ENCODE measurements at places on chromosomes 2 and 18.

- DNase-seq, result no peak
Measured at GRCh38 chr2:40315683-40316082, 136.2 kb downstream of the SLC8A1 start.

GRCh38 chr18:13362607-13363006 is 144.0 kb downstream of the LDLRAD4 start:
- DNase-seq, result no peak

DNA sequence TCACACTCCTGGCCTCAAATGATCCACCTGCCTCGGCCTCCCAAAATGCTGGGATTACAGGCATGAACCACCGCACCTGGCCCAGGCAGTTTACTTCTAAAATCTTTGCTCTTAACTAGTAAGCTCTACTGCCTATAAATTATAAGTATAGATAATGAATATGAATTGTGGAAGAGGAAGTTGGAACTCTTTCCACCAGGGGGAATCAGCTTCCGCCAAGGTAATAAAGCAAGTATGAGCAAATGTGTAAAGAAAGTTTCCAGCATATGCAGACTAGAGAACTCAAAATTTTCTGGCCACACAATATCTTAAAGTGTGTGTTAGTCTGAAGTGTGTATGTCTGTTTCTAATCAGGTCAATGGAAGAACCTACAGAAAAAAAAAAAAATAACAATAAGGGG is 68.1 kb downstream of the RMDN2 start:
- no peak for DNase-seq

GRCh38 chr2:169709981-169710380 is 15.7 kb downstream of the PHOSPHO2 start:
- no peak for DNase-seq

- DNase-seq, result no peak
Measured at GRCh38 chr2:159179096-159179495, 107.4 kb downstream of the WDSUB1 start.

- DNase-seq, result no peak
Measured at GRCh38 chr2:103218516-103218915, 456.7 kb downstream of the TMEM182 start.

GRCh38 chr2:212831671-212832199 is 293.1 kb upstream of the ERBB4 start:
- DNase-seq, result no peak

DNA sequence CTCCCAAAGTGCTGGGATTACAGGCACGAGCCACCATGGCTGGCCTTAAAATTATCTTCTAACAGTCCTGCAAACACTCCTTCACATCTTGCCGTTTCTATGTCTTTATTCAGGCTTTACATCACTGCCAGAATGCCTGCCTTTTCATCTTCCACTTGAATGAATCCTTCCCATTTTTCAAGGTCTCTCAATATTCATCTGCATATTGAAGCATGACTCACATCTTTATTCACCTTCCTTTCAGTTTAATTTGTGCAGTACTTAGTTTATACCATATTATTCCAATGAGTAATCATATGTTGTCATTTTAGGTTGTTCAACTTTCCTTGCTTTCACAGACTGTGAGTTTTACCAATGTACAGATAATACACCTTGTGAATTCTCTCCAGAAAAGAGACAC is 510.1 kb upstream of the PIK3C3 start:
- no peak for DNase-seq

- DNase-seq, result no peak
Measured at GRCh38 chr2:205959521-205959920, 126.5 kb downstream of the INO80D start.

DNA sequence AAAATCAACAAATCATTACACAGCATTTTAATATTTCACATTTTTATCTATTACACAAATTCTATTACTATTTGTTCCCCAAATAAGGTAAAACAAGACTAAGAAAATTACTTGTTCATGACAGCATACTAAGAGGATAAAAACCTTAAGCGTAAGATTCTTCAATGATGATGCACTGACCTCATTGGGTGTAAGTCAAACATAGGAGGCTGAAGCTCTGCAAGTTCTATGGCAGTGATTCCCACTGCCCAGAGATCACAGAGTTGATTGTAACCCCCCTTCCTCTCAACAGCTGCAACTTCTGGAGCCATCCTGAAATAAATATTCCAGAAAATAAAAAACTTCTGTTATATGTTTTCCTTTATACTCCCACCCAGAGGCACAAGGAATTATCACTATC is 82.2 kb upstream of the CDKL4 start:
- DNase-seq, result no peak

GRCh38 chr18:44671914-44672313 is 8.8 kb upstream of the SETBP1 start:
- DNase-seq, result no peak

DNA sequence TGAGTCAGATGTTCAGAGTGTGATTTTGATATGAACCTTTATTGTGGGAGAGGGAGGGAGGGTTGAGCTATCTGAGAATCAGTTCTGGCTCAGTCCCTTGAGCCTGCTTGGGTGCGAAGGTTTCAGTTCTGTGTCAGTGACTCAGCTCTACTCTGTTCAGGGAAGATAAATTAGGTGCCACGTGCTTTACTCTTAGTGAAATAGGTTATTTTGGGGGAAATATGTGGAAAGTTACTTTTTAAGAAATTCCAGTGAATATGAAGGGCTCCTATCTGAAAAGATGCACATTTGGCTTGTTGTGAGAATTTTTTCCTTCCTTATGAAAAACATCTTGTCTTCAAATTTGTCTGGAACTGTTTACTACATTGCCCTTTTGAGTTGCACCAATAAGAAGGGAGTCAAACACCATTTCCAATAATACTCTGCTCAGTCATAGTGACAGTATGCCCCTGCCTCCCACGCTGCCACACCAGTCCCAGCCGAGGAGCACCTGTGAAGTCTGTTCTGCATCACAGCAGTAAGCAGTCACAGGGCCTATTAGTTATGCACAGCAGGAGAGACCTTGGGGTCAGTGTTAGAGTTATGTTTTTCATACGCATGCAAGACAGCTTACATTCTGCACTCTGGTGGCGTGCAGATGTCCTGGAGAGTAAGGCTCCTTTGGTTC is 32.8 kb upstream of the DNAH7 start:
- peak; percentile 4 for DNase-seq

- DNase-seq, result no peak
Measured at GRCh38 chr18:51300912-51301311, 103.4 kb upstream of the MEX3C start.

- no peak for DNase-seq
Measured at GRCh38 chr2:41736586-41736985, 311.2 kb upstream of the PKDCC start.

GRCh38 chr2:229955663-229956062 is 33.4 kb downstream of the FBXO36 start:
- DNase-seq, result no peak

DNA sequence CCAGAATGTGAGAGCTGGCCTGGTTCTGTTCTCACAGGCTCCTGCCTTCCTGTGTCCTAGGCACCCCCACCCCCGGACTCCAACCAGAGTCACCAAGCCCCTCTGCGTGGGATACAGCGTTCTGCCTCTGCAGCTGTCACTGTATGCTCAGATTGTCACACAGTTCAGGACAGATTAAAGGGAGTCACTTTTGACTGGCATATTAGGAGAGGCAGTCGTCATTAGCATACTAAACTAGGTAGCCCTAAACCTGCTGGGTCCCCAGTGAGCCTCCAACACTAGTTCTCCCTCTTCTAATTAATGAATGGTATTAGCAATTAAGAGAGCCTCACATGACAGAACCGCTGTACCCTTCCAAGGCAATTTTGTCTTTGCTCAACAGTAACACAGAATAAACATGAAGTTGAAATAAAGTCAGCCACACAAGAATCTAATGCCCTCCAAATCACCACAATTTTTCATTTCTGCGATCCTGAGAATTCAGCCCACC is 340.2 kb downstream of the CMPK2 start:
- DNase-seq, result no peak

DNA sequence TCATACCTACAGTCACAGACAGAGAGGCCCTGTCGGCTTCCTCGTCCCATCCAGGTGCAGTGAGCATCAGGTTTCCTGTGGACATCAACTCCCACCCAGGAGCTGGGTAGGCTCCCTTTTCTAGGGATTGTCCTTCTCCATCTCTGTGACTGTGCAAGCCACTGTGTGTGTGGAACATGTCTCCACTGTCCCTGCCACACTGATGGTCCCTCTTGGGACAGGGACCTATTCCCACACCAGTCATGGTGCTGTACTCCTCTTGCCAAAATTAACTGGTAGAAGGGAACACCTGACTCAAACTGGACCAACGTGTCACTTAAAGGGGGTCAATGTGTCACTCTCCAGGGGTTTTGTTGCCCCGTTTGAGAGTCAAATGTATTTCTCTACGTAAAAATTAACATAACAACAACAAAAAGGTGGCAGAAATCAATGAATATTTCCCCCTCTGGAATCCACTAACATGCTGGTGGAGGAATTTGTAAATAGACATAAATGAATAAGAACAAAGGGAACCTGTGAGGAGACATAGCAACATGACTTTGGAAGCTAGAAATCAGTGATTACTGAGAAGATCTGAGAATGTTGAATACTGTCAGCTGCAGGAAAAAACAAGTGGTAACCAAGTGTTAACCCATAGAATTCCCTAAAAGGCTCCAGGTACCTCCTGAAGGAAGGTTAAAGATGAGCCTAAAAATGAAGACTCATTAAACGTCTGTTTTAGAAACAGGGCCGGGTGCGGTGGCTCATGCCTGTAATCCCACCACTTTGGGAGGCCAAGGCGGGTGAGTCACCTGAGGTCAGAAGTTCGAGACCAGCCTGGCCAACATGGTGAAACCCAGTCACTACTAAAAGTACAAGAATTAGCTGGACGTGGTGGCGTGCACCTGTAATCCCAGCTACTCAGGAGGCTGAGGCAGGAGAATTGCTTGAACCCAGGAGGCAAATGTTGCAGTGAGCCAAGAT is 40.4 kb downstream of the SH2D6 start:
- no peak for DNase-seq

DNA sequence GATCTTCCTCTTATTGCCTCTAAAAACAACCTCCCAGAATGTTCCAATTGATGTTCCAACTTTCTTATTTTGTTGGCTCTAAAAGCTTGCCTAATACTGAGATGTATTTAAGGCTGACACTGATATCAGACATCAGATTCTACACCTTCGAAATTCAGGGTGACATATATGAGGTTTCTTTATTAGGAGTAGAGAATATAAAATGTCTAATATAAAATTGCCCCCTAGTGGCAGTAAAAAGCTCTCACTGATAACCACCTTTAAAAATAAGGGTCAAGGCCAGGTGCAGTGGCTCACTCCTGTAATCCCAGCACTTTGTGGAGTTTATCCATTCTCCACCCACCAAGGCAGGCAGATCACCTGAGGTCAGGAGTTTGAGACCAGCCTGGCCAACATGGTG is 789.7 kb upstream of the SLC39A10 start:
- no peak for DNase-seq

DNA sequence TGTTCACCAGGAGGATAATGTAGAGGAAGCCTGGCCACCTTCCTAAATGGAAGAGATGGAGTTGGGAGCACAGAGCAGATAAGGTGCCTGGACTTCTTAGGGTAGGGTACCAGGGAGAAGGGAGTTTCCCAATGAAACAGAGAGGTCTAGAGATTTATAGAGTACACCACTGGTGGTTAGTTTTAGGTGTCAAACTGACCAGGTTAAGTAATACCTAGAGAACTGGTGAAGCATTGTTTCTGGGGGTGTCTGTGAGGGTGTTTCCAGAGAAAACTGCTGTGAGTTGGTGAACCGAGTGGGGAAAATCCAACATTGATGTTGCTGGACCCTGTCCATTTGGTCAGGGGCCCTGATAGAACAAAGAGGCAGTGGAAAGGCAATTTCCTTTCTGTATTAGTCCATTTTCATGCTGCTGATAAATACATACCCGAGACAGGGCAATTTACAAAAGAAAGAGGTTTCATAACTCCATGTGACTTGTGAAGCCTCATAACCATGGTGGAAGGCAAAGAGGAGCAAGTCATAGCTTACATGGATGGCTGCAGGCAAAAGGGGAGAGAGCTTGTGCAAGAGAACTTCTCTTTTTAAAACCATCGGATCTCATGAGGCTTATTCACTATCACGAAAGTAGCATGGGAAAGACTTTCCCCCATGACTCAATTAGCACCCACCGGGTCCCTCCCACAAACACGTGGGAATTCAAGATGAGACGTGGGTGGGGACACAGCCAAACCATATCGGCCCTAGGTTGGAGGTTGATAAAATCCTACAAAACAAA is 260.8 kb downstream of the CBLN2 start:
- no peak for DNase-seq

DNA sequence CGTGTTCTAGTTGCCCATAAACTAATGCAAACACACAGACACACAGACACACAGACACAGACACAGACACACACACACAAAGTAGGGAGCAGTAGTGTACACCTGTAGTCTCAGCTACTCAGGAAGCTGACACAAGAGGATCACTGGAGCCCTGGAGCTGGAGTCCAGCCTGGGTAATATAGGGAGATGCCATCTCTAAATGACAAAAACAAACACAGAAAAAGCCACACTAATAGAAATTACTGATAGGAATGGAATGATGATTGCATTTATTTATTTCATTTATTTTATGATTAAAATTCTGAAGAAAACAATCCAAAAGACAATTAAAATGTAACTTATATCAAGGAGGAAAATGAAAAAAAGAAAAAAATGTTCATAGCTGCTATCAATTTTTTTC is 30.8 kb downstream of the TCF4 start:
- DNase-seq, result no peak

DNA sequence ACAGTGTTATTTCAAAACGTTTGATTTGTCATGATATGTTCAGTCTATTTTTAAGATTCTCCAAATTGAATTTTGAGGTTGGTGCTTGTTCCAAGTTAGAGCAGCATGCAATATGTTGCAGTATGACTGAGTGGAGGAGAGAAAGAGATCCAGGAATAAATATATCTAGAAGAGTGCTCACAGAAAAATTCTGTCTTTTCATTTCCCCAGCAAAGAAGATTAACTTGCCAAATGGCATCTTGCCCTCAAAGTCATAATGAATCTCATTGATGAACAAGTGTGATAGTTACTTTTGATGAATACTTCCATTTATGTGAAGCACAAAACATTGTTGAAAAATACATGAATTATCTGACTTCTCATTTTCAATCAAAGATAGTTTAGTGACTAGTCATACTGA is 95.9 kb downstream of the KCNJ3 start:
- no peak for DNase-seq

DNA sequence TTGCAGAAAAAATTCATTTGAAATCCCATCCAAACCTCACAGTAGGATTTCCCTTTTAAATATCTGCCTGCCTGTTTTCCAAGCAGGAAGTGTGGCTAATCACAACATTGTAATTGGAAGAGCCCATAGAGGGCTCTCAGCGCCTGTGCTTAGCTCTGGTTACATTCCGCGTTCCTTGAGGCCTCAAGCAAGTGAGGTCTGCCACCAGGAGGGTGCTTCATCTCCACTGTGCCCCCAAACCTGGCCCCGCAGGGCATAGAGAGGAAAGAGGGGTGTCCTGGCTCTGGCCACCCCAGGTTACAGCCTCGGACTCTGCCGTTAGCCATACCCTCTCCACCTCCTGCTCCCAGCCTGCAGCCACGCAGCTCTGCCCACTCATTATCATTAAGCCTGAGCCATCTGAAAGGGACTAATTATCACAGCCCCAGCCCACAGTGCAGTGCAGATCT is 214.8 kb downstream of the SP3 start:
- no peak for DNase-seq
